ENCODE measurements at places on chromosomes 6 and 20.

- no peak for DNase-seq
These were observed 93.1 kb upstream of the SOX4 start for GRCh38 chr6:21500314-21501020.

DNA sequence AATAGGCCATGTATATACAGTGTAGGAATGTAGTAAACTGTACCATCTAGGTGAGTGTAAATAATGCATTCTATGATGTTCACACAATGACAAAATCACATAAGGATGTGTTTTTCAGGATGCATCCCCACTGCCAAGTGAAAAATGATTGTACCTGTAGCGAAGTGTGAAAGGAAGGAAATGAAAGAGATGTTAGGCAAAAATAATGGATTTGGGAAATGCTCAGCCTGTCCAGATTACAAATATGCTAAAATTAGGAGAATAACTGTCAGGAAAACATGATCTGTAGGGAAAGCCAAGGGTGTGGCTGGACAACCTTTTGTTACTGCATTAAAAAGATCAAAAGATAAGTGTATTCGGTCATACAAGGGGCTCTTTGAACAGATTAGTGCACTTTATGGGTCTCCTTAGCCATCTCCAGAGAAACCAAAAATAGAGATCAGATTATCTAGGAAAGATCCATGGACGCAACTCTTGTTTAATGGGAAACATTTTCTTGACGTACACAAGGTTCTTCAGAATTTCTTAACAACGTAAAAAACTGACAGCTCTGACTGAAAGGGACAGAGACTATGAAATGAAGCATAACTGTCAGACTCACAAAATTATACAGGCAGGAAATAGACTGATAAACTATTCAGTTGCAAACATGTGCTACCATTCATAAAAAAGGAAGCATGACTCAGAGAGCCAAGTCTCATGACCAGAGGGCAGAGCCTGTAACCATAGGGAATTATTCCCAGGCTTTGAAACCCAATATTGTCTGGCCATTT is 253.6 kb upstream of the RAB32 start:
- no peak for DNase-seq

GRCh38 chr6:102340311-102340710 is 946.8 kb downstream of the GRIK2 start:
- no peak for DNase-seq

DNA sequence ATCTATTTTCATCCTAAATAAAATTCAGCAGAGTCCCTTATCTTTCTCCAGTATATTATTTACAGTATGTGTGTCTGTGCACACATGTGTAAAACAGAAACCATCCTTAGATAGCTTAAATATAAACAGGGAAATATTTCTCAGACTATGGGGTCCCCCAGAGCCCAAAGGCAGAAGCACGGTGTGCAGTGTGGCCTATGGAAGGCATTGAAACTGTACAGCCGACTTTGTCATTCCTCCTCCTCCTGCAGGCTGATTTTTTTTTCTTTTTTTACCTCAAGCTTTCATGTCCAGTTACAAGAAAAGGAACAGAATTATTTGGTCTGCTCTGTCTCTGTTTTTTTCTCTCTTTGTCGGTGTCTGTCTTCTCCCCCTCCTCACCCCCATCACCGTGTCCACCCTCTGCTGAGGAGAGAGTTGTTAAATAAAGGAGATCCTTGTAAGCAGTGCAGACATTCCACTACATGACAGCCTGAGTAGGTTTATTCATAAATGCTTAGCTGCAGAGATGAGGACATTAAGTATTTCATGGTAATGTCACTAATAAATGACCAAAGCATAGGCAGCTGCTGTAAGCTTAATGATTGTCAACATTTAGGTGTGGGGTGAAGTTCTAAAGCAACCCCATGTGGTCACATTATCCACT is 31.8 kb upstream of the SLC35D3 start:
- DNase-seq: no peak

DNA sequence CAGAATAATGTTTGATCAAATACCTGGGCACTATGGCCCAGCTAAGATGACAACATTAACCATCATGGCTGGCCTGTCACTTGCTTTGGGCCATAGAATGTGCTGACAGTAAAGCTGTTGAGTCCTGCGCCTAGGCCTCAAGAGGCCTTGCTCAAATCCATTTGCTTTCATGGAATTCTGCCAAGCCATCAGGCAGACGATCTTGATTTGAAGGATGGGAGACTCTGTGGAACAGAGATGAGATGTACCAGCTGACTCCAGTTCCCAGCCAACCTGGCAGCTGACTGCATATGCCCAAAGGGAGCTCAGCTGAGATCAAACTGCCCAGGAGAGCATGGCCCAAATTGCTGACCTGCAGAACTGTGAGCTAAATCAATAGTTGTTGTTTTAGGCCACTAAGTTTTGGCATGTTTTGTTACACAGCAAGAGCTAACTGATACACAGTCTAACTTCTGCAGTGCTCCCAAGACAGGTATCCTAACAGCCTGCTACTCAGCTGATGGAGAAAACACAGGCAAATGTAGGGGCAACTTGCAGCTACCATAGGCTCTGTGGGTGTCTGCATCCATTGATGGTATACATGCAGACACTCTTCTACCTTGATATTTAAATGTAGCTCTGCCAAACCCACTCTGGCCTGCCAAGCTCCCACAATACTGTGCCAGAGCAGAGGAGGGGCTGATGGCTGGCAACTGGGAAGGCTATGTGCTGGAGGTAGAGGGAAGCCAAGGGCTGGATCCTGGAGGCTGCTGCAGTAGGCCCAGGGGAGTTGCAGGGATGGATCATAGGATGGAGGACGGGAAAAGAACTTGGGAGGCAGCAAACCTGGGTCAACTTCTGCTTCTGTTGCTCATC is 55.2 kb upstream of the RNF24 start:
- DNase-seq: no peak

DNA sequence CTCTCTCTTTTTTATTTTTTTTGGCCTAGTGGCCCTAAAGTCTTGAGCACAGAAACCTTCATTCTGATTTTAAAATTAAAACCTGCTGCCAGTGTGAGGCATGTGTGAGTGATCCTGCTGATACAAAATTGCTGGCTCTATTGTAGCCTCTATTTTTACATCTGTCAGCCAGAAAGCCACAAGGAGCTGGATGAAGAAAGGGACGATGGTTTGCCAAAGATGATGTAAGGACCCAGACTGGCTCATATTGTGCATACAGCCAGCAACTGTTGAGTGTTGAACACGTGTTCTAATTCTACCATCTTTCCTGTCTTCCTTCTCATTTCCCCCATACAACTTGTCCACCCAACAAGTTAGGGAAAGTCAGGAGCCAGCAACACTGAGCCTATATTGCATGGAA is 40.8 kb upstream of the ATXN1 start:
- DNase-seq: no peak

GRCh38 chr6:170584954-170585498 is 589 bp upstream of the PDCD2 start:
- no peak for DNase-seq

GRCh38 chr6:68575765-68576439 is 59.2 kb upstream of the ADGRB3 start:
- no peak for DNase-seq

- DNase-seq: no peak
These were observed 86.6 kb downstream of the JARID2 start for GRCh38 chr6:15332446-15332845.

- peak; percentile 33 for DNase-seq
These were observed 20.9 kb upstream of the GATA5 start for GRCh38 chr20:62496568-62497218.

- DNase-seq: no peak
These were observed 160.7 kb upstream of the KCNQ5 start for GRCh38 chr6:72461144-72461543.

GRCh38 chr6:32129297-32130088 is 595 bp downstream of the FKBPL start:
- DNase-seq: no peak

DNA sequence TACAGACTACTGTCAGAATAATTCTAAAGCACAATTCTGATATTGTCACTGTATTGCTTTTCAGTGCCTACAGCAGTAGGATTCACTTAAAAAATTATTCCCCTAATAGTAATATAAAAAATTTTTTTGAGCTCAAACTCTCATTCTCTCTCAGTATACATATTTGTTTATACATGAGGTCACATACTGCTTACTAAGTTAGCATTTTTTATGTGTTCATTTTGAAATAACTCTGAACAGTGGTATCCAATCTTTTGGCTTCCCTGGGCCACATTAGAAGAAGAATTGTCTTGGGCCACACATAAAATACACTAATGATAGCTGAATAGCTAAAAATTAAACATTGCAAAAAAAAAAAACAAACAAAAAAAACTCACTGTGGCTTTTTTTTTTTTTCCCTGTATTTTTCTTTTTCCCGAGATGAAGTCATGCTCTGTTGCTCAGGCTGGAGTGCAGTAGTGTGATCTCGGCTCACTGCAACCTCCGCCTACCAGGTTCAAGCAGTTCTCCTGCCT is 38.6 kb downstream of the ASXL1 start:
- no peak for DNase-seq

DNA sequence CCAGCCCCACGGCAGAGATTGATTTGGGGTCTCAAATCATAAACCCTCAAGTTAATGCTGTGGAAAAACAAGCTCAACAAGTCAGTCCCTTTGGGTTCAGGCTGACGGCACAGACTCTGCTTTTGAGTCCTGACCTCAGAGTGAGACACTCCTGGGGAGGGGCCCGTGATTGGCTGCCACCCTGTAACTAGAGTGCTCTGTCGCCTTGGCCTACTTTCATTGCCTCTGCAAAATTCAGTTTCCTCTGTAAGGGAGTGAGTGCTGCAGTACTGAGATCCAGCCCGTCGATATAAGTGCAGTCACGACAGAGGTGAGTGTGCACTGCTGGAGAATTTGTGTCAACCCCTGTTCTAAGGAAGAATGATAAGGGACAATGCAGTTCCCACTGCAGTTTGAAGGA is 105.6 kb downstream of the ANKS1A start:
- no peak for DNase-seq

DNA sequence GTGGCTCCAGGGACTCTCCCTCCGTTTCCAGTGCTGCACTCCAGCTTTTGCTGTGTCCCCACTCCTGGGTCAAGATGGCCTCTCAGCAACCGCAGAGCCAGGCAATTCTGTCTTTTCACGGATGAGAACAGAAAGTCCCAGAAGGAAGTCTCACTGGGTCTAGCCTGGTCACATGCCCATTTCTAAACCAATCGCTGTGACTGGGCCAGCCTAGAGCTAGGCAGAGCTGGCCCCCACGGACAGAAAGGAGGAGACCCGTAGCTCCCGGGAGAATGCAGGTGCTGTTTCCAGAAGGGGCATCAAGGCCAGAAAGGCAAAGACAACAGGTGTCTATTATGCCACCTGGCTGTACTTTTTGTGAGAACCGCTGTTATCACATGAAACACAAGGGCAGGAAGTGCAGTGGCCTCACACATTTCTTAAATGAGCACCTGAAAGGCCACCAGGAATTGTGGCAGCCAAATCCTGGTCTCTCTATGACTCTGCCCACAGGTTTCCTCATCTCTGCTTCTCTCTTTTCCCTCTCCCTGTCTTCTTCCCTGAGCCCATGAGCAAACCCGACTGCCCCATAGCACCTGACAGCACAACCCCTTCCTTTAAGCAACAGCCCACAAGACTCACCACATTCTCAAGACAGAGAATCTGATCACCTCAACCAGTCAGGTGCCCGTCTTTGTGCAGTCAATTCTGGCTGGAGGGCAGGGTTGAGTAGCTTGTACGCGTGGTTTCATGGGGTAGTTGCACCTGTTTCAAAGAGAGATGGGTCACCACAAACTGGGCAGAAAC is 37.1 kb upstream of the B4GALT5 start:
- DNase-seq: no peak

DNA sequence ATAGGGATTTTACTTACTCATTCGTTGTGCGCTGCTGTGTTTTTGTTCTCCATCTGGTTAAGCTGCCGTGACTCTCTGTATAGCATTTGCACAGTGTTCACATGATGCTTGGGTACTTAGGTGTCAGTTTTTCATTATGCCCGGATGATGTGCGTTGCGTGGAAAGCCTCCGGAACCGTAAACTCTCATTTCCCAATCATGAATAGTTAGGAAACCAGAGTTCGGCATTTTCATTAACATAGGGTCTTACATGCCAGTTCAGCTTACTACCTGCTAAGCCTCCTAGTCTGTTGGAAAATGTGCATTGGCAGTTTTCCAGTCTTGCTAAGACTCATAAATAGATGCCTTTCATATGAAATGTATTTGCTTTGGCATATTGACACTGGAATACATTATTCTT is 483.4 kb upstream of the FLRT3 start:
- DNase-seq: no peak

DNA sequence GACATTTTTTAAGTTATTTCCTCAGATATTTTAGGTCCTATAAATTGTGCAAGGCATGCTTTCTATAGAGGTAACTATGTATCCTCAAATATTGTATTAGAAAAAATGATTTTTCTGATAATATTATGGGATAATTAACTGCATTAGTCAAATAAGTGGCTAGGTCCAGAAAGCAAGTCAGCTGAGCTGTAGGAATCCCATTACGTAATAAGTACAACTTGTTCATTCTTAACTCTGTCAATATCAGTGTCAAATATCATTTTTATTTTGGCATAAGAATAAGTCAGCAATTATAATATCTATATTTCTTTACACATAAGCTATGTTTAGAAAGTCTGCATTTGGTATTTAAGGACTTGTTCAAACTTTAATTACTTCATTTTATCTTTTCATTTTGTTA is 830.9 kb upstream of the GJE1 start:
- no peak for DNase-seq

DNA sequence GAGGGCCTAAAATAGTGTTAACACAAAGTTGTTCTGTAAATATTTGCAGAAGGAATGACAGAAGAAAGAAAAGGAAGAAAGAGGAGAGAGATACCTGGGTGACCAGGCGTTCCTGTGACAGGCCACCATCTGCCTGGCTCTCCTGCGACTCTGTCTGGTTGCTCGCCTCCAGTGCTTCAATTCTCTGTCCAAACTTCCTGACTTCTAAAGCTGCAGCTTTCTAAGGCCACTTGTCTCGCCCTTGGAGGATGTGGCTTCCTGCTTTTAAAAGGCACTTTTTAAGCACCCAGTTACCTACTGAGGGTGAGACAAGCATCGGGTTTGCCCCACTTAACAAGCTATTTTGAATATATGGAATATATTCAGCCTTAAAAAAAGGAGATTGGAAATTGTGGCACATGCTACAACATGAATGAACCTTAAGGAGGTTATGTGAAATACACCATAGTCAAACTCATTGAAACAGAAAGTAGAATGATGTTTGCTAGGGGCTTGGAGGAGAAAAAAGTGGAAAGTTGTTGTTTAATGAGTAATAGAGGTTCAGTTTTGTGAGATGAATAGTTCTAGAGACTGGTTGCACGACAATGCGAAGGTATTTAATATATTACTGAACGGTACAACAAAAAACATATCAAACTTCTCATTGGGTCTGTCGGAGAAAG is 32.8 kb downstream of the VIP start:
- DNase-seq: no peak

- no peak for DNase-seq
These were observed 191.1 kb upstream of the HEY2 start for GRCh38 chr6:125558241-125558843.

- no peak for DNase-seq
These were observed 27.0 kb downstream of the DNAAF9 start for GRCh38 chr20:3380228-3381070.

GRCh38 chr6:33424855-33425667 is 5.2 kb downstream of the SYNGAP1 start:
- DNase-seq: no peak
